ENCODE measurements at places on chromosomes 6 and 20.

DNA sequence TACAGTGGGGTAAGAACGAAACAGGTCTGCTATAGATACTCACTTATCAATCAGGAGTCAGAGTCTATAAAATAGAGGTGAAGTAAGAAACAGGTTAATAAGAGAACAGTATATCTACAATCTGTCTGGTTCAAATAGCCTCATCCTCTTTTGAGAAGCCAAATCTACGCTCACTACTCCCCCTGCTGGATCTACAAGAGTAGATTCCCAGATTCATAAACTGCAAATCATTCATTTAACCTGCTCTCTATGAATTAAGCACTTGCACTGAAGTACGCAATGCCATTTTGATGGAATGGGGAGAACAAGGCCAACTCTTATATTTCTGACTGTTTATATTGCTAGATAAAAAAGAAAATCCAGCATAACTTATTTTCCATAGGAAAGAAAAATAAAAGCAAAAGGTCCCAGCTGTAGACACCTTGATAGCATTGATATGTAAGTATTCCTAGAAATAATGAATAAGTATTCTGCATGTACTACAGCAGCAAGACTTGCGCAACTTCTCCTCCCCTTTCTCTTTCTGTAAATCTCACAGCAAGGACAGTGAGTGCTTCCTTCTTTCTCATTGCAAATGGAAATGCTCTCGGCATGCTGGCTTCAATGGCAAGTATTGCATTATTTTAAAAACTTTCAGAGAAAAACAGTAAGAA is 92.3 kb downstream of the RFX6 start:
- peak; percentile 29 for DNase-seq

GRCh38 chr6:43767553-43768505 is 2.2 kb upstream of the VEGFA start:
- DNase-seq: no peak

DNA sequence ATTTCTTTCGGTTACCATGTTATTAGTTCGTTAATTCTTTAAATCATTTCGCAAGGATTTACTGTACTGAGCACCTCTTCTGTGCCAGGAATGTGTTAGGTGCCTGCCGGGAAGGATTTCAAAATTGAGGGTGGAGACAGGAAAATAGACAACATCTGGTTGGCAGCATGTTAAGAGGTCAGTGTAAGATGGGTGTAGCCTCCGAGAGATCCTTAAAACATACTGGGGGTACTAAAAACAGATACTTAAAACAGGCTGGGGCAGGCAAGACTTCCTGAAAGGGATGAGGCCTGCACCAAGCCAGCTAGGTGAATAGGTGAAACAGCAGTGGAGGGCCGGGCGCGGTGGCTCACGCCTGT is 178.0 kb upstream of the SGK1 start:
- DNase-seq: no peak

DNA sequence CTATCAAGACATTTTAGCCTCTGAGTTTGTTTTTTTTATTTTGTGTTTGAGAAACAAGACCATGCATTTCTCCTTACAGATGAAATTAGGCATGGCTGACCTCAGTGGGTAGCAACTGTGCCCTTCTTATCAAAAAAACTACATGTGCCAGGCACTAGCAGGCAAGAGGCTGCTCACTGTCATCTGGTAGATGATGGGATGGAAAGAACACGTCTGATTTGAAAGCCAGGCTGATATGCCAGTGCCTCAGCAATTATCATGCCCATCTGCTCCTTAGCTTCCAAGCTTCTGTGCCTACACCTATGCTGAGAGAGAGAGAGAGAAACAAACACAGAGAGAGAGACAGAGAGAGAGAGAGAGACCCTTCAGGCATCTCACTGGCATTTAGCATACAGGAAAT is 149.9 kb downstream of the C6orf118 start:
- no peak for DNase-seq

GRCh38 chr6:64280569-64280968 is 645.0 kb downstream of the PHF3 start:
- peak; percentile 28 for DNase-seq

DNA sequence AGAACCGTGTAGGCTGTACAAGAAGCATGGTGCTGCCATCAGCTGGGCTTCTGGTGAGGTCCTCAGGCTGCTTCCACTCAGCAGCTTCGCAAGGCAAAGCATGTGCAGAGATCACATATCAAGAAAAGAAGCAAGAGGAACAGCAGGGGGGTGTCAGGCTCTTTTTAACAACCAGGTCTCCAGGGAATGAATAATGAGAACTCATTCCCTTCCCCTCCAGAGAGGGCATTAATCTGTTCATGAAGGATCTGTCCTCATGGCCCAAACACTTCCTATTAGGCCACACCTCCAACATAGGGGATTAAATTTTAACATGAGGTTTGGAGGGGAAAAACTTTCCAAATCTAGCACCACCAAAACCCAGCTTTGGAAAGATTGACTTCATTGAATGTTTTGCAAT is 20.0 kb downstream of the GINM1 start:
- DNase-seq: no peak

GRCh38 chr6:39850736-39851297 is 58.6 kb downstream of the DAAM2 start:
- no peak for DNase-seq

- DNase-seq: no peak
Observed at GRCh38 chr20:20391766-20392165, 23.9 kb downstream of the INSM1 start.

DNA sequence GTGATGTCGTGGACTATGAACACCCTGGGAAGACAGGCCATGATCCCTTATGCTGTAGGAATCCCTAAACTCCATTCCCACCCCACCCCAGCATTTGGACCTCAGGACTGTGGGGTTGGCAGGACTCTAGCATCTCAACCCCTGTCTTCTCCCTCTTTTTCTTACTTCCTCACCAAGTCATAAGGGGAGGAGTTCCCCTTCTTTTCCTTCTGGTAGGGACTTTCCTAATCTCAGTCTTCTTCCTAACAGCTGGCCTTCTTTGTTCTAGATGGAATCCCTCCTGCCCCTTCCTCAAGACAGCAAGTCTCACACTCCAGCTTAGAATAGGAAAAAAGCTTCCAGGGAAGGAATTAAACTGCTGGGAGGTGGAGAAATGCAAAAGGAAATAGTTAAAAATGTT is 2.3 kb upstream of the SIRPB2 start:
- no peak for DNase-seq

DNA sequence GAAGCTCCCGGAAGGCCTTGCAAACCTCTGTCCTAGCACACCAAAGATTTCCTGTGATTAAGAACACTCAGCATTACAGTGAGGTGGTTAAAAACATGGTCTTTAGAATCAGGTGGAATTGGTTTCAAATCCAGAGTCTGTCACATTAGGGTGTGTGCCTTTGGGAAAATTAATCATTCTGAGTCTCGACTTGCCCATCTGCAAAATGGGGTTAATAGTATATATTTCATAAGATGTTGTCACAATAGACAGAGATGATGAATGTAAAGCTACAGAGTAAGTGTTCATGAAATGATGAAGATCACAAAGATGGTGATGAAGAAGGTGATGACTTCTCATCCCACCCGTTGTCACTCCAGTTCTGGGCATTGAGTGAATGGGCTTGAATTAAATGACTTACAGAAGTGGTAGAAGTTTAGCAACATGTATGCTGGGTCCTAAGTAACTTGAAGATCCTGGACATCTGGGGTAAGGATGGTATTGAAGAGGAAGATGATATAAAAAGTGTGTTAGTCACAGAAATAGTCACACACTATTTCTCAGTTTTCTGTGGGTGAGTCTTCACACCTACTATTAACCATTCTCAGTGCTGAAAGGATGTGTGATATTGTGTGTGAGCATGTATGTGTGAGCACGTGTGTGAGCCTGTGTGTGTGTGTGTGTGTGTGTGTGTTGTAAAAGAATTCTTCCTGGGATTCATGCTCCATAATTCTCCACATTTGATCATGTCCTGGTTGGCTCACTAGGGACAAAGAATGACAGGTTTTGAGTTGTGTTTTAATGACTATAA is 28.0 kb upstream of the NEDD9 start:
- DNase-seq: no peak

- no peak for DNase-seq
Observed at GRCh38 chr6:117676577-117677218, 1.4 kb downstream of the NUS1 start.

DNA sequence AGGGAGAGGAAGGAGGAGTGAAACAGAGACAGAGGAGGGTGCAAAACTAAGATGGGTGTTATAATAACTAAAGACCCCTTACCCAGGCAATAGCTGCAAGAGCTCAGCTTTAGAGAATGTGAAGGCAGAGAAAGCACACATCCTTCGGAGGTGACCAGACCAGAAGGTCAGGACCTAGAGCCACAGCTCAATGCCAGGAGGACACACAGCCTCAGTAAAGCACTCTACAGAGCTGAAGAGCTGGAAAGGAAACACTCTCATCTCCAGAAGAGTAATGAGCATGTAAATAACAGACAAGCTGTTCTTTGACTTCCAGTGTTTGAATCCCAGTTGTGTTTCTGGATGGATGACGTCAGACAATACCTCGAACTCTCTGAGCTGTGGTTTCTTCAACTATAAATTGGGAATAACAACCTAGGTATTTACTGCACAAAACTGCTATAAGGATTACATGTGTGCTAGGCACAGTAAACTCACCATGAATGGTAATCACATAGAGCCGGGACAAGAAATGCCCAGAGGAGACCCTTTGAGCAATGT is 63.2 kb downstream of the MAP3K5 start:
- no peak for DNase-seq

DNA sequence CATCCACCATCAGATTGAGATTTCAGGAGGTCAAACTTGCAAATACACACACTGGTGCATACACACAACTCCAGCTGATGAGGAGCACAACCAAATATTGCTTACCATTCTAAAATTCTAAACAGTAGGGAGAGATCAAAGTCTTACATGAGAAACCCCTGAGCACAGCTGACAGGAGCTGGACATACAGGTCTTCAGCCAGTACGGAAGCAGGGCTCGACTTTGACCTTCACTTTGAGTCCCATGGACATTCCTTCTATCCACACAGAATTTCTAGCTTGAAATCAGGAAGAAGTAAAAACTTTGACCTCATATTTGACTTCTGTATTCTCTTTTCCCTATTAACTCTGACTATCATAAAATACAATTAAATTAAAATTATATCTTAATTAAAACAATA is 90.2 kb downstream of the PRKN start:
- no peak for DNase-seq

GRCh38 chr20:4853757-4854560 is 132.2 kb downstream of the PRND start:
- DNase-seq: no peak

GRCh38 chr6:133404151-133404550 is 163.0 kb downstream of the EYA4 start:
- no peak for DNase-seq

- no peak for DNase-seq
Observed at GRCh38 chr6:31154436-31154835, 3.2 kb downstream of the CCHCR1 start.

DNA sequence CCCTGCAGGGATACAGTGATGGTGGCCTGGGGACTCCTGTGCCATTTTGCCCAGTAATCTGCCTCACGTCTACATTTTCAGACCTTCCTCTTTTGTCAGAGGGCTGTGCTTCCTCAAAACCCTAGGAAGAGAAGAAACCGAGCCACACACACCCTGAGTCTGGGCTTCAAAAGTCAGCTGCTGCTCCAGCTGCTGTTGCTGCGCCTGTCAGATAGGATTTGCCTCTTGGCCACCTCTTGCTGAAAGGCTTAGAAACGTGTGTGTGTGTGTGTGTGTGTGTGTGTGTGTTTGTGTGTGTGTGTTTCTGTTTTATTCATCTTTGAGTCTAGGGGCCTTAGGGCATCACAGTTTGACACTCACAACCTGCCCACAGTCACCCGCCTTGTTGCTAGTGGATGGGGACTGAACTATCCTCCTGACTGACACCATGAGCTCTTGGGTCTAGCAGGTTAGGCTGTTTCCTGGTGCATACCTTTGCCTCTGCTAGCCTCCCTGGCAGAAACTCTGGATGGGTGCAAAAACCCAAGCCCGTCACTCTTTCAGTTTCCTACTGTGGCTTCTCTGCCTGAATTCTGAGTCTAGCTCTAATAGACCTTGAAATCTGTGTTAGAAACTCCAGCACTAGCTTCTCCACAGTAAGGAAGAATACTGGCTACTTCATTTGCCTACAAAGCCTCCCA is 94.9 kb upstream of the CEP85L start:
- DNase-seq: no peak

DNA sequence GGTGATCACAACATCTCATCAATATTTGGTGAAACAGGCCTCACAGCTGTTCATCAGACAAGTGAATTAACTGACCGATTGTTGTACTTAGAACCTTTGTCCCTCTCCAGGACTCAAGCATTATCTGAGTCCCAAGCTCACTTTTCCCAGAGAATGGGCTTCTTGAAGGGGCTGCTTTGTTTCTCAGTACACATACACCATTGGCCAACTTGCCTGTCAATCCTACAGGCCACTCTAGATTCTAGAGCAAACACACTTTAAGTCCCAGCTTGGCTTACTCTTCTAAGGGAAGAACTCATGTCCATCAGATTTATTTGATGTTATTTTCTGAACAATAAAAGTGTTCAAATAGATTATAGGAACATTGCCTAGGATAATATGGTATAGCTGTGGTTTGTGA is 249.5 kb downstream of the BCKDHB start:
- no peak for DNase-seq

DNA sequence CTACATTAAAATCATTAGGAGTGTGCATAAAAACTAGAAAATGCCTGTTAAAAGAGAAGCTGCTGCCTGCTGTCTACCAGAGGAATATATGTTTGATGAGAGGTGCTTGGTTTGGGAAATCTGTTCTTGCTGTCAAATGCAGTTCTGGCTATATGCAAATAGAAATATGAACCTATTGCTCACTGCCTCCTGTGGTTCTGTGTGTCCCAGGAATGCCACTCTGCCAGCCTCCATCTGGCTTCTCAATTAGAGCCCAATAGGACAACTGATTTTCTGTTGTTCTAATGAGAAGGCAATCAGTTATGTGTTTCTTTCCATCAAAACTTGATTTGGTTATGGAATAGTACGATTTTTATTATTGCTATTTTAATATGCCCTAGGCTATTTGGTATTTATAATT is 759.7 kb downstream of the HDGFL1 start:
- no peak for DNase-seq

DNA sequence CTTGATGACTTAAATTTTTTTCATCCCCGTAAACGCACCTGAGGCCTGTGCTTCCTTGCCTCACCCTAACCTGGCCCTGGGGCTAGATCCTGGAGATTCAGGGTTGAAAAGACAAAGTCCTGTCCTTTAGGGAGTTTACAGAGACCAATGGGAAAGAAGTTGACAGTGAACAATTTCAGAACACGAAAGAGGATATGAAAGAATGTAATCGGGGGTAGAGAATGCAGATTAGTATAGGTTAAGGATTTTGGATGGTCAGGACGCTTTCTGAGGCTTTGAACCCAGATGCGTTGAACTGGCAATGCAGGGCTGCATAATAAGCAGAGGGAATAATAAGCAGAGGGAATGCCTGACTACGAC is 1.7 kb upstream of the FBXO5 start:
- no peak for DNase-seq

GRCh38 chr6:151690303-151690702 is 117.2 kb upstream of the ESR1 start:
- no peak for DNase-seq

DNA sequence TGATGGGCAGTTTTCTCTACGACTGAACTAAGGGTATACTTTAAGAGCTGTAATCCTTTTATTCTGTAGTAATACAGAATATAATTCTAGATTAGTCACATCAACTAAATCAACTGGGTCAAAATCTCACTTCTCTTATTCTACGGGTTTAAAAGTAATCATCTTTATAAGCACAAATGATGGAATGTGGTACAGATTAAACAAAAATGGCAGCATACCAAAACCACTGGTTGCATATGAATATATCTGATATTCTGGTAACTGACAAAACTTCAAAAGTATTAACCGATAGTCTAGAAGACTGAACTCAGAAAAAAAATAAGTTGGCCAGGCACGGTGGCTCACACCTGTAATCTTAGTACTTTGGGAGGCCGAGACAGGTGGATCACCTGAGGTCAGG is 7.0 kb downstream of the SOD2 start:
- DNase-seq: no peak
